ENCODE measurements at places on chromosomes 16 and 17.

- no peak overlapping the region for H3K27ac ChIP-seq
- no peaks in the 10 kb centered on the region for H3K27me3 ChIP-seq
- no peak overlapping the region for H3K4me3 ChIP-seq
Measured at GRCh38 chr17:61057257-61057656, 342.4 kb upstream of the TBX2 start.

- H3K27ac ChIP-seq: no peak overlapping the region
- no peak for DNase-seq
- no peaks in the 10 kb centered on the region for H3K36me3 ChIP-seq
- H3K4me3 ChIP-seq: no peak overlapping the region
- H3K4me1 ChIP-seq: peaks cover 6% of the 10 kb centered on the region
Measured at GRCh38 chr16:70677499-70678120, 8.2 kb downstream of the MTSS2 start.

GRCh38 chr16:630249-630814 lies 453 bp upstream of the WFIKKN1 start:
- no peaks in the 10 kb centered on the region for H3K27me3 ChIP-seq
- no peak overlapping the region for H3K27ac ChIP-seq
- H3K36me3 ChIP-seq: no peaks in the 10 kb centered on the region
- H3K4me1 ChIP-seq: peaks cover 4% of the 10 kb centered on the region
- H3K4me3 ChIP-seq: no peak overlapping the region
- no peak for DNase-seq

DNA sequence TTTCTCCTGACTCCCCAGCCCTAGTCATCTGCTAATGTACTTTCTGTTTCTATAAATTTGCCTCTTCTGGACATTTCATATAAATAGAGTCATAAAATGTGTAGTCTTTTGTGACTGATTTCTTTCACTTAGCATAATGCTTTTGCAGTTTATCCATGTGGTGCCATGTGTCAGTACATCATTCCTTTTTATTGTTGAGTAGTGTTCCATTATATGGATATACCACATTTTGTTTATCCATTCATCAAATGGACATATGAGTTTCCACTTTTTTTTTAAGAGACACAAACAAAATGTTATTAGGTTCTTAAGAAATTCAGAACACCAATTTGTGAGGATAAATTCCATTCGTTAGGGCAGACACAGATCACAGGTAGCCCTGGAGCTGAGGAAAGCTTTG lies 11.0 kb downstream of the DBF4B start:
- DNase-seq: no peak
- H3K36me3 ChIP-seq: peaks cover 6% of the 10 kb centered on the region
- H3K4me1 ChIP-seq: no peaks in the 10 kb centered on the region
- no peak overlapping the region for H3K27ac ChIP-seq

DNA sequence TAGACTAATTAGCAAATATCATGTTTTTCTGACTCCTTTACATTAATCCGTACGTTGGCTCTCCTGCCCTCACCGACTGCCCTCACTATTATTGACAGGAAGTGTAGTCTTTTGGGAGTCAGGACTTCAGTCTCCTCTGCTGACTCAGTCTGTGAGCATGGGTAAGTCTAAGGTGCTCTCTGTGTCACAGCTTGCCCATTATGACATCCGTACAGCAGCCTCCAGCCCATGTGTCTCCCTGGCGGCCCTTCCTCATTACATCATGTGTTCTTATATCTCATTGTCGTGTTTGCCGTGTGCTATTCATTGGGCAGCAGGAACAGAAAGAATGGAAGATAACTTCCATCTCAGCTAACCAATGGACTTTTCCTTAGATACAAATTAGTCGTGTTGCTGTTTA lies 77.5 kb downstream of the MRTFB start:
- H3K4me3 ChIP-seq: no peak overlapping the region
- no peaks in the 10 kb centered on the region for H3K27me3 ChIP-seq
- DNase-seq: no peak
- H3K27ac ChIP-seq: no peak overlapping the region

- H3K36me3 ChIP-seq: no peaks in the 10 kb centered on the region
- H3K27ac ChIP-seq: peak overlapping the region; percentile 24
- no peak for DNase-seq
- peak overlapping the region; percentile 15 for H3K4me3 ChIP-seq
- H3K4me1 ChIP-seq: peaks cover 22% of the 10 kb centered on the region
Measured at GRCh38 chr17:50872710-50873424, 6.7 kb upstream of the TOB1 start.
